ENCODE measurements at places on chromosomes 3 and 15. TPM values are rescaled to one million over a fixed set of nuclear protein-coding genes. Genes with fewer than 3 reads are reported as not detected.

GRCh38 chr3:13219077-13219901 lies 146.1 kb upstream of the IQSEC1 start:
- DNase-seq: no peak
- H3K27ac ChIP-seq: no peak overlapping the region
- peaks cover 23% of the 10 kb centered on the region for H3K4me1 ChIP-seq
- H3K4me3 ChIP-seq: no peak overlapping the region
- no peaks in the 10 kb centered on the region for H3K36me3 ChIP-seq
- H3K27me3 ChIP-seq: no peaks in the 10 kb centered on the region

DNA sequence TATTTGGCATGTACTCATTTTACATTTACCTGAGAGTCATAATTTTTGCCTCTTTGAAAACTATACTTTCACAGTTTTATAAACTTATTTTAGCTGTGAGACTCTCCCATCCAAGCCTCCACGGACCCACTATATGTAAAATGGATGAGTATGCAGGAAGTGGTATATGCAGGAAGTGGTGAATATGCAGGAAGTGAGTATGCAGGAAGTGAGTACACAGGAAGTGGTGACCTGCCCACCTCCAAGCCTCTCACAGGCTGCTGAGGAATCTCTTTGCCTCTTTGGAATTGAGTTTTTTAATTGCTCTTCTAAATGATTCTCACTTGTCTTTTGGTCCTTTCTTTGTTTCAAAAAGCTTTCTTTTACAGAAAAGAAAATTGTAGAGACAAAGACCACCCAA lies 85.2 kb downstream of the KBTBD8 start:
- H3K4me3 ChIP-seq: no peak overlapping the region
- peak overlapping the region; percentile 33 for H3K27ac ChIP-seq
- H3K4me1 ChIP-seq: peaks cover 8% of the 10 kb centered on the region

The STX19 gene
- polyA plus RNA-seq: 0.30 TPM

The CHRM5 gene
- not detected for polyA plus RNA-seq

GRCh38 chr15:27046880-27047279 lies 75.9 kb downstream of the GABRG3 start:
- H3K4me1 ChIP-seq: no peaks in the 10 kb centered on the region
- H3K36me3 ChIP-seq: no peaks in the 10 kb centered on the region
- H3K4me3 ChIP-seq: no peak overlapping the region
- DNase-seq: no peak
- no peak overlapping the region for H3K27ac ChIP-seq
